ENCODE measurements at places on chromosomes 6 and 20.

DNA sequence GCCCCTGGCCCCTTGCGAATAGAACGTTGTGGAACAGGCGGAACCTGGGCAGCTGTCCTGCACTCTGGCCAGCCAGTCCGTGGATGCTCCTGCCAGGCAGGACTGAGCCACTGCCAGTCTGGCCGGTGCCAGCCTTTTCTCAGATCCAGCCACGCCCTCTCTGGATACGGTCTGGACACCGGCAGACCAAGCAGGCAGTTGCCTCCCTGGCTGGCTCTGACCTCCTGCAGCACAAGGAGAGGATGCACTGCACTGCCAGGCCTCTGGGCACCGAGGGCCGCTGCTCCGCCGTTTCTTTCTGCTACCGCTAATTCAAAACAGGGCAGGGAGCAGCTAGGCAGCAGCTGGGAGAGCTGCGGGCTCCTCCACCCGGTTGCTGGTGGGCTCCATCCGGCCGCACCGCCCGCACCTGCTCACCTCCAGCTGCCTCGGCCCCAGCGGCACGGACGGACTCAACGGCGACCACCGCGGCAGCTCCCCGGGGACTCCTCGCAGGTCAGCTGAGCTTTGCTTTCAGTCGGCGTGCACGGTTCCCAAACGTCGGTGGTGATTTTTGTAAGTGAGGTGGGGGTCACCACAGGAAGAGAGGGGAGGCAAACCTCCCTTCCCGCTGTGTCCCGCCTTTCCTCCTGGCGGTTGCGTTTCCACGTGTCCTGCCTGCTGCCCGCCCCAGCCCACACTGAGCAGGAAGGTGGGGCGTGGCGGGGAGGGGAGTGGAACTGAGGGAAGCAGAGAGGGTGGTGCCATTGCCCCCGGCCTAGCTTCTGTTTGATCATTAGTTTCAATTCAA lies 30.3 kb upstream of the AFDN start:
- DNase-seq, result no peak

DNA sequence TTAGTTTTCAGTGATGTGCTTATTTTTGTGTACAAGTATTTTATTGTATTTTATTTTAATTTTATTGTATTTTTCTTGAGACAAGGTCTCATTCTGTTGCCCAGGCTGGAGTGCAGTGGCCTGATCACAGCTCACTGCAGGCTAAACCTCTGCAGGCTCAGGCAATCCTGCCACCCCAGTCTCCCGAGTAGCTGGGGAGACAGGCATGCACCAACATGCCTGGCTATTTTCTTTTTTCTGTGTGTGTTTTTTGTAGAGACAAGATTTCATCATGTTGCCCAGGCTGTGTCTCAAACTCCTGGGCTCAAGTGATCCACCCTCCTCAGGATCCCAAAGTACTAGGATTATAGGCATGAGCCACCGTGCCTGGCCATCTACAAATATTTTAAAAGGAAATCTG lies 146.3 kb downstream of the MANEA start:
- DNase-seq, result no peak

GRCh38 chr6:107374264-107374663 lies 85.1 kb downstream of the PDSS2 start:
- DNase-seq, result no peak

DNA sequence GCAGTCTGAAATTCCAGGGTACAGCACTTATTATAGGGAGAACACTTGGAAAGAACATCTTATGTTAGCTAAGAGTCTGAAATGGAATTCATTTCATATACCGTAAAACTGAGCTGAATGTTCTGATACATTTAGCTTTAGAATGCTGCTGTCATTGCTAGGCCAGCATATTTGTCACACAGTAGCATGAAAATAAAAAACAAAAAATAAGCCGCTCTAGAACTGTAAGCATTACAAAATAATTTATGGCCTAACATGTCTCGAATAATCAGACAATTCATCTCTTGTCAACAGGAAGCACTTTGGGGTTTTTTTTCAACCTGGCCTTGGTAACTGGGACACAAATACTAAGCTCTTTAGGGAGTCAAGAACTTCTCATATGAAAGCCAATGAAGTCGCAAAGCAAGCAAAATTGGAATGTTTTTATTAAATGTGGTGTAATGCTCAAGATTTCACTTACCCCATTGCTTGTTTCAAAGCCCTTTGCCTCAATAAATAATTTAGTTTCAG lies 115.7 kb downstream of the PHACTR1 start:
- DNase-seq, result no peak

DNA sequence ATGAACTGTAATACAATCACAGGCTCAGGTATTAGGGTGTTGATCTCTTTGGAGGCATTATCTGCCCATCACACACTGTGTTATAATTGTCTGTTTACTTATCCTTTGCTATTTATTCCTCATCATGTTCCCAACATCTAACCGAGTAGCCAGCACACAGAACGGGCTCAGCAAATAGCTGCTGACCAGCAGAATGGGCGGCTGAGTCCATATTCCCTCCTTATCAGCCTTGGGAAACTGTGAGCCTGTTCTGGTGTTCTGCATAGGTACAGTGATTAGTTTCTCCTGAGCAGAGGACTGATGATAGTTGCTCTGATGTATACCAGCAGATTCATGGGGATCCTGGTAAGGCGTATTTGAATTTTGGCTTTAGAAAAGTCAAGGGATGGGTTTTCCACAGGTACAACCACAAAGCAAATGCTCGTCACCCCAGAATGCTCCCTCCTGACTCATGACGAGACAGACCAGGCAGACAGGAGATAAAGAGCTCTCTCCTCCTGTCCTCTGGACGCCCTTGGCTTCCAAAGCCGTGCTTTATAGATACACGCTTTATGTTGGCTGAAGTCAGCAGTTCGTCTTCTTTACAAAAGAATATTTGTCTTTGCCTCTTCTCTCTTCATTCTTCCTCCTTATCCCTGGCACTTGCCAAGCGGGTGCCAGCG lies 166.7 kb downstream of the TTLL2 start:
- DNase-seq, result no peak

GRCh38 chr6:3884007-3884745 lies 35.0 kb downstream of the FAM50B start:
- no peak for DNase-seq

DNA sequence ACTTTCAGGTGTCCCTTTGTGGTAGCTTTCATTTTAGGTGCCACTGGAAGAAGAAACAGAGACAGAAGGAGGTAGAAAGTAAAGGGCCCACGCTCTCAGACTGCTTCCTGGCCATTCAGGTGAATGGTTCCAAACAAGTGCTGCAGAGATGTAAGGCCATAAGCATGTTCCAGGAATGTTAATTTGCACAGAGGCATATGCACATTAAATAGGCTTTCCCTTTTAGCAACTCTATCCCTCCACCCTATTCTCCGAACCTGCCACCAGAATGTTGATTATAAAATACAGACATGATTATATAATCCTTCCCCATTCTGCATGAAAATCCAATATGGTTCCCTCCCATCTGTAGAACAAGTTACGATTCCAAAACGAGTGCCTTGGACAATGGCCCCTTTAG lies 297.2 kb downstream of the C6orf118 start:
- no peak for DNase-seq

- DNase-seq, result no peak
These were observed 7.8 kb upstream of the DOK5 start for GRCh38 chr20:54467622-54468021.

GRCh38 chr6:31356216-31356945 lies 598 bp downstream of the HLA-B start:
- DNase-seq, result no peak

All from stimulated activated CD8-positive, alpha-beta memory T cell treated with anti-CD3 and anti-CD28 coated beads, Interleukin-4, amount 100 ng/mL, for 4 hours (primary cell).